ENCODE measurements at places on chromosomes 4 and X. TPM values are rescaled to one million over a fixed set of nuclear protein-coding genes. Genes with fewer than 3 reads are reported as not detected.
A peak's percentile ranks its signal among the peaks of the same experiment; 100 is the strongest.

DNA sequence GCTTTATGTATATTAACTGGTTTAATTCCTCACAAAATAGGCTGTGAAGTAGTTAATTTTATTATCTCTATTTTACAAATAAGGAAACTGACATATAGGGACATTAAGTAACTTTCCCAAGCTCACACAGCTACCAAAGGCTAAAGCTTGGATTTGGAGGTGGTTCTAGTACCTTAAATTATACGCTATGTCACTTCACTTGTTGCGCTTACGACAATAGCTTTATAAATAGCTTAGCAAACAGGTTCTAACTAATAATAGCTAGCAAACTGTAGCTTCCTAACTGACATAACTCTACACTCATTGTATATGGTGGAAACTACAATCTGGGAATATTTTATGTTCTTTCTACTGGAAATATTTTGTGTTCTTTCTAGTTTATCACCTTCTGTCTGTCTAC lies 666.4 kb upstream of the CPEB2 start:
- DNase-seq: no peak

- no peak for DNase-seq
Observed at GRCh38 chrX:32673193-32673592, 538.2 kb downstream of the DMD start.

DNA sequence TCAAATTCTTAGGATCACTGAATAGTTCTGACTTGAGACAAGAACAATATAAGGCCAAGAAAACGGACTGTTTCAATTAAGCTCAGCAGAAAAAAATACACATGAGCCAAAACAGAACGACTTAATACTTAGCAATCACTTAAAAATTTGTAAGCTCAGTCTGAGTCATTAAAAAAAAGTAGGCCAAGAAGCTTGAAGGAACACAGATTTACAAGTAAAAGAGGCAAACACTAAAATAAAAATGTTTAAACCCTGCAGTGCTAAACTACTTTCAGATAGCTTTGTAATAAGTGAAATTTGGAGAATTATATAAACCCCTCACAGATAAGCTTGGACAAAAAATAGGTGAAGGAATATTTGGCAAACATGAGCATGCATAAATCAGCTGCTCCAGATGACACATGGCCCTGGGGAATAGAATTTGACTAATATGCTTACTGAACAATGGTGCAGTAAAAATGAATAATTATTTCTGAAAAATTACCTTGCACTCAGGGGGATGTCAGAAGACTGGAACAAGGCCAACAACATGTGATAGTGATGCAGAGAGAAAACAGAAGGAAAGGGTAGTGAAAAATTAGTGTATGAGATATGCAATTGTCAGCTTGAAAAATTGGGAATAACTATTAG lies 49.6 kb downstream of the LNX1 start:
- no peak for DNase-seq

GRCh38 chr4:77699731-77700210 lies 94.2 kb downstream of the CXCL13 start:
- peak; percentile 65 for DNase-seq

DNA sequence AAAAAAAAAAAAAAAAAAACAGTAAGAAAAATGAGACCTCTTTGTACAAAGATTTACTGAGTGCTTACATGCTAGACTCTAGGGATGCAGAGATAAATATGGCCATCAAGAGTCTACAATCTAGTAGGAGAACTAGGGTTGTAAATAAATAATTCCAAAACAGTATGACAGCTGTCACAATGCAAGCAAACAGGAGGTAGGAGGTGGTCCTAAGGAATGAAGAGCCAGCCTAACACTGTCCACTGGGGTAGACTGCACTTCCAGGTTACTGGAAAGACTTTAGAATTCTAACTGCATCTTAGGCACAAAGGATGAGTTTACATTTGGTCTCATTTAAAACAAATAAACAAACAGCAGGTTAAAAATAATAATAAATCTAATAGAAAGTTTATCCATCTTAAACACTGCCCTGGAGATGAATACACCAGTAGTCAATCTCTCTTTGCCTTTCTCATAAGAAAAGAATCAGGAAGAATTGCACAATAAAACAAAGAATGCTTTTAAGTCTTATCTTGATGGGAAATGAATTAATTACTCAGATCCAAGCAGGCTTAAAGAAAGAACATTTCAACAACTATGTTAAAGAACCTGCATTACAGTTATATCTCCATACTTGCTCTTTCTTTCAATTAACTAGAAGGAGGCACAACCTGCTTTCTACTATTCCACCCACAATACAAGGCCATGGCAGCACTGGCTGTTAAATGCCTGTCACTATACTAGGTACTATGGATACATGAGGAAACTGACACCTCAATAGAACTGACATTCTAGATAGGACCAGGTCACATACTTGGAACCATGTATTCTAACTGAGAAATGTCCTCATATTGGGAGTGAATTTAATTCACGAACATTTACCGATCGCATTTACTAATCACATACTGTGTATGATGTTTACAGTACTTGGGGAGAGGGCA lies 12.7 kb downstream of the ADGRA3 start:
- no peak for DNase-seq

GRCh38 chrX:110414273-110414672 lies 55.6 kb downstream of the RTL9 start:
- no peak for DNase-seq

DNA sequence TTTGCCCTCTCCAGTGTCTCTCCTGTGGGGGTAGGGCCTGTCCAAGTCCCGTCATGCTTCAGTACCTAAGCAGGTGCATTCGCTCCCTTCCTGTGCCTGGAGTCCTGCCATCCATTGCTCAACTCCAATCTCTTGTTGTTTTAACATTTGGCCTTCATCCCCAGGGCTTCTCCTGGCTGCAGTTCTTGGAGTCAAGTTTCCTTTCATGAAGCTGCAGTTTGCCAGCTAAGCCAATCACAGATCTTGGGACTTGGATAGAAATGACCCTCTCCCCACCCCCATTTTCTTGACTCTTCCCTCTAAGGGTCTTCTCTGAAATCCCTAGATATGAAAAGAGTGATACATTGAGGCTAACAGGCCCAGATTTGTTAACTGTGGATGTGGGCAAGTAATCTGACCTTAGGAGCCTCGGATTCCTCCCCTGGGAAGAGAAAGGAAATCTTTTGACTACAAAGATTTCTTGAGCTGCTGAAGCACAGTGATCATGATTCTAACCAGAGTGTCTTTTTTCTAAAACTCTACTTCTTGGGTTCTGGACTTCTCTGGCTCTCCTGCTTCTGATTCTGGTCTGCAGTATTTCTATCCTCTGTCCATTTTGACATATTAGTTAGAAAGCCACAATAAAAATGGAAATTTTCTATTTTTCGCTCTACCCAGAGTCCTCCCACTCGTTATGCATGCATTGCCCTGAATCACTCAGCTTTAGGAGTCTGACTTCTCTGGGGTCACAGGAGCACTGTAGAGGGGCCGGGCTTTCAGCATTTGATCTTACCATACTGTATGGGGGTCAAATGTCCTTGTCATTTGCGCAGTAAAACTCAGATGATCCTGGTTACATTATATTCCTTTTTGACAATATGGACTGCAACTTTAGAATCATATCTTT lies 61.0 kb downstream of the CHRNA9 start:
- DNase-seq: no peak

The TAF7L gene
- 0.64 TPM for polyA plus RNA-seq

The CDS1 gene
- 33.8 TPM for polyA plus RNA-seq

The LEF1 gene
- polyA plus RNA-seq: 53.5 TPM

Measured in right renal pelvis (tissue), 4 donors.